Substantia nigra (tissue), 51 donors: ENCODE measurements at places on chromosomes 6 and 20.
A peak's percentile ranks its signal among the peaks of the same experiment; 100 is the strongest.

- DNase-seq = no peak
Measured at GRCh38 chr6:3292431-3293197, 33.9 kb downstream of the PSMG4 start.

- DNase-seq = no peak
Measured at GRCh38 chr6:42136508-42137193, 5.8 kb downstream of the C6orf132 start.

GRCh38 chr6:42993445-42993844, 9.1 kb downstream of the PPP2R5D start:
- DNase-seq = no peak

DNA sequence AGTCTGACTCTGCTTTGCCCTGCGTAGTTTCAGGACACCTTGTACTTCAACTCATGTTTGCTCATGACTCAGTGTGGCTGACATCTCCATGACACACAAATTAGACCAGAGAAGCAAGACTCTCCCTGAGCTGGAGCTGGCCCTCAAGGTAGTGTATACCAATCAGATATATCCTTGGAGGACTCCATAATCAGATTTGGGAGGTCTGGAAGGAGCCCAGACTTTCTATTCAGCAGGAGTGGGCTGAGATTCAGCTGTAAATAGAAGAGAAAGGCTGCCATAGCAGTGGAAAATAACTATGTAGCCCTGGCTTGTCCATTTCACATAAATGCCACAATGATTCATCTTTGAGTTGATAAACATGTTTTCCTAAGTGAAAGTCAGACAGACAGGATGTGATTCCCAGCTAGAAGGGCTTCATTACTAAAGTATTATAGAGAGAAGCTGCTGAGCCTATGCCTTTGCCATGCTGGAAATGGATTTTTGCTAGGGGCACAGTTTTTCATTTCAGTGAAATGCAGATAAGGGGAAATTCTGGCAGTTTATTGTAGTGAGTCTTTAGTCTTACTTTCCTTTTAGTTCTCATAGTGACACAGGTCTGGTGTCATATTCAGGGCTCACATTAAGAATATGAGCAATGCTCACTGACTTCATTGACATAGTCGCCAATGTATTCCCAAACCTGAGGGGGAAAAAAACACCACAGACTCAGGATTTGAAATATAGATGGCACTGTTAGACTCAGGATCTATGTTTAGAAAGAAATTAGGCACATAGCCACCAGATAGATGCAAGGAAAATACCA, 95.3 kb downstream of the CLVS2 start:
- no peak for DNase-seq

DNA sequence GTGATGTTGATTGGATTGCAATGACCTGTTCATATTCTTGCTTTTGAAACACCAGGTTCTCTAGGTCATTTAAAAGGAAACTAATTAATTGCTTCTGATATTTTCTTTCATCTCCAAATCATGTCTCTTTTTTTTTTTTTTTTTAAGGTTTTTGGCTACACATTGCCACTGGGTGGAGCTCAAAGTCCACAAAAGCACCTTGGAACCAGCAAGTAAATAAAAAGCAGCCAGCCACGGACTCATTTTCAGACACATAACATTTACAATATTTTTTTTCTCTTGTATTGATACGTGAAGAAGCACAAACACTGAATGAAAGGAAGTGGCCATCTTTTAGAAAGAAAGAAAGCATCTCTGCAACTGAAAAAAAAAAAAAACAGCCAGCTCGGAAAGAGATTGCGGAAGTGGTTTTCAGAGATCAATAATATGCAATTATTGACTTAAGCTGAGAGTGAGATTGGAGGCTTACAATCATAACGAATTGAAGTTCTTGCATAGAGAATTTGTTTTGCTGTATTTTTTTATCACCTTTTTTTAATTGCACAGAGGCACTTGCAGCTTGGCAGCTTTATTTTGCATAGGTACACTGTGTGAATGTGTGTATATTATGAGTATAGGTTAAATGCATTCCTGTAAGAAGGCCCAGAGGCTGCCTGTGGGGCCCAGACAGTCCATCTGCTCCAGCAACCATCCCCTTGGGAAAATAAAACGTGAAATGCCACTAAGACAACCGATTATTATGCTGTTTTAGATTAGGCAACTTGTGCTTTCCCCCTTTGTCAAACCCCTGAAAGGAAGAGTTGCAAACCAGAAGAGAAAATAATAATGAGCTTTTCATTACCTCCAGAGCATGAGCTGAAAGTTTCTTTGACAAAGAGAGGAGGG, 28.2 kb downstream of the CGA start:
- DNase-seq = peak; percentile 8

- DNase-seq = no peak
Measured at GRCh38 chr6:3281631-3282475, 23.1 kb downstream of the PSMG4 start.

- no peak for DNase-seq
Measured at GRCh38 chr6:9942131-9942530, 472.7 kb downstream of the TFAP2A start.

- no peak for DNase-seq
Measured at GRCh38 chr20:32702706-32703425, 29.1 kb upstream of the C20orf203 start.

DNA sequence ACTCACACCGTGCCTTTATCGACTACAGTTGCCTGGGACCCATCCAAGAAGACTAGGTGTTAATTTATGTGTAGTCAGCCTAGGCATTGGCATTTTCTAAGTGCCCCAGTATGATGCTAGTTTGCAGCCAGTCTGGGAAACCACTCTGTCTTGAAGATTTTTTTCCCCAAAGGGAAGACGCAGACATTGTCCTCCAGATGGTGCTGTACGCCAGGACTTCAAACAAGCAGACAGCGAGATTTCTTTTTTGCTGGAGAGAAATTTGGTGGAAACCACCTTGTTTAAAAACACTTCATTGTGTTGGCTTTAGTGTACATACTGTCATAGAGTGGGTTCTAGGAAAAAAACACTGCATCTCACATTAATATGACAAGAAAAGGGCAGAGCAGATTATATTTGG, 30.0 kb downstream of the ALDH5A1 start:
- no peak for DNase-seq

DNA sequence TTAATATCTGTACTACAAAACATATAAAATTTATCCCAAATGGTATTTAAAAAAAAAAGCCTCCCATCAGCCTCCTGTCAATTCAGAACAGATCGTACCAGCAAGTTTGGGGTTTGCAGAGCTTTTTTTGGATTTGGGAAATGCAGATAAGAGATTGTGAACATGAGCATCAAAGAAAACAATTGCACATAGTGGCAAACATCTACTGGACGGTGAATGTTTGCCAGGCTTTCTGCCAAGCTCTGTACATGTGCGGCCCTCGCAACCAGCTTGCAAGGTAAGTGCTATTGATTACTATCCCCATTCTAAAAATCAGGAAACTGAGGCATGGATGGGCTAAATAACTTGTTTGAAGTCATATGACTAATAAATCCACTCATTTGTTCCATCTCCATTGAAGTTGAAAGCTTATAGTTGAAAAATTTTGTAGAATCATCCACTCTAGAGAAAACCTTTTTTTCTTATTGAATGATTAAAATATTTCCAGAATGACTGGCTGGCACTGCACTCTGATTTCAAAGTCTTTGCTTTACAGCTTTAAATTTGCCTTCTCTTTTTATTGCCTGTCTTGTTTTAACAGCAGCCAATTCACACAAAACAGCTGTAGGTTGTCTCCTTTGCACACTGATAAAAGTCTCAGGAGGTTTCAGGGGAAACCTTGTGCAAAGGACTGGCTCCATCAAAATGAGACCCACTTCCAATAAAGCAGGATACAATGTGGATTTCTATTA, 37.4 kb upstream of the SIRT5 start:
- no peak for DNase-seq

DNA sequence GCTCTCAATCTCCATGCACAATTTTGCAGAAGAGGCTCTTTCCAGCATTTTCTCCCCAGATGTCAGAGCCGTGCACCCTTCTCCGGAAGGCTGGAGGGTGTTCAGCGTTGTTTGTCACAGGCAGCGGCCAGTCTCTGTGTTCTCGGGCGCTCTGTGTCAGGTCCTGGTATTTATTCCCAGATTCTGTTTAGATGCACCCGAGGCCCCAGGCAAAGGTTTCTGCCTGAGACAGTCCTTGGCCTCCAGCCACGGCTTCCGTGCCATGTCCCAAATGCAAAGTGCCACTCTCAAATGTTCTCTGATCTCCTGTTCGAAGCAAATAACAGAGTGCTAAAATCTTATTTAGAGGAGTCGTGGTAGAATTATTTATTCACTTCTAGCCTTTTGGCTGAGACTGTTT, 140.3 kb upstream of the AGPAT4 start:
- no peak for DNase-seq

DNA sequence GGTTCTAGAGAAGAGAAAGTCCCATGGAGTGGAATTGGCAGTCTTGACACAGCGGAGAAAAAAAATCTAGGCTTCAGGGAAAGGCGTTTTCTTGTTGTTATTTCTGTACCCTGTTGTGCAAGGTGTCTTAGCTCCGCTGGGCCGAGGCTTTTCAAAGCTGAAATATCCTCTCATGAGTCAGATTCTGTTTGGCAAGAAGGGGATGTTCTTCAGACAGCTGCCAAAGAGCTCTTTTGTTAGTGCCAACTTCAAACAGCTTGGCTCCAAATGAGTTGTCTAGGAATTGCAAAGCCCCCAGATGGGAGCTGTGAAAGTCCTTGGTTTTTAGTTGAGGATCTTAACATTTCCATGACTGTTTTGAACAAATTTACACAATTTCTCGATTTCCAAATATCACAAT, 45.6 kb downstream of the LRRN4 start:
- no peak for DNase-seq

- no peak for DNase-seq
Measured at GRCh38 chr6:31489086-31489485, 8.9 kb upstream of the MICB start.

- DNase-seq = no peak
Measured at GRCh38 chr6:11278207-11278559, 45.7 kb upstream of the NEDD9 start.
